ENCODE measurements at places on chromosomes 1 and 21.

DNA sequence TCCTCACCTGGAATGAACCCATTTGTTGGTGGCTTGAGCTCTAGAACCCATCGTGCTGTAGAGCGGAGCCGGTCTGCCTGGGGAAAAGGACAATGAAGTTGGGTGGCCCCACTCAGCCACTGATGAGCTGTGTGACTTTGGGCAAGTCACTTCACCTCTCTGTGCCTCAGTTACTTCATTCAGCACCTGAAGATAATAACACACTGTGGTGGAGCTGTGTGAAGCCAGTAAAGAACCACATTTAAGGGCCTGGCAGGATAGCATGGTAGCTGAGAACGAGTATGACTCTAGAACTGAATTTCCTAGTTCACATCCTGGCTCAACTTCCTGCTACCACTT lies 37.1 kb downstream of the EPHB2 start:
- no peak for DNase-seq

DNA sequence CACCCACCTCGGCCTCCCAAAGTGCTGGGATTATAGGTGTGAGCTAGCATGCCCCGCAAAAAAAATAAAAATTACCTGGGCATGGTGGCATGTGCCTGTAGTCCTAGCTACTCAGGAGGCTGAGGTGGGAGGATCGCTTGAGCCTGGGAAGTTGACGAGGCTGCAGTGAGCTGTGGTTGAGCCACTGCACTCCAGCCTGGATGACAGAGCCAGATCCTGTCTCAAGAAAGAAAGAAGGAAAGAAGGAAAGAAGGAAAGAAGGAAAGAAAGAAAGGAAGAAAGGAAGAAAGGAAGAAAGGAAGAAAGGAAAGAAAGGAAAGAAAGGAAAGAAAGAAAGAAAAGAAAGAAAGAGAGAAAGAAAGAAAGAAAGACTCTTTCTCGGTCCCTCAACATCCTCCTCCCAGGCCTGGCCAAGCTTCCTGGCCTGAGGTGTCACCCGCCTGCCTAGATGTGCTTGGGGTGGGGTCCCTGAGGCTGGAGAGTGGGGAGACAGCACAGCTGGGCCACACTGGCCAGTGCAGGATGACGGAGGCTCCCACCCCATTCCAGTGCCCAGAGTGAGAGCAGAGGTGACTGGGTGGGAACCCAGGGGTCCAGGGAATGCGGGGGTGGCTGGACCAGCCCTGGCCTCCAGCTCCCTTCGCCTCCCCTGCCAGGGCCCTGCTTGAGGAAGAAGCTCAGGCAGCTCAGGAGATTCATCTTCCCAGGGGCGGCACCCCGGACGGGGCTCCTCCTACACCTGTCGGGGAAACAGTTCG lies 10.2 kb upstream of the GNB1 start:
- DNase-seq = no peak

DNA sequence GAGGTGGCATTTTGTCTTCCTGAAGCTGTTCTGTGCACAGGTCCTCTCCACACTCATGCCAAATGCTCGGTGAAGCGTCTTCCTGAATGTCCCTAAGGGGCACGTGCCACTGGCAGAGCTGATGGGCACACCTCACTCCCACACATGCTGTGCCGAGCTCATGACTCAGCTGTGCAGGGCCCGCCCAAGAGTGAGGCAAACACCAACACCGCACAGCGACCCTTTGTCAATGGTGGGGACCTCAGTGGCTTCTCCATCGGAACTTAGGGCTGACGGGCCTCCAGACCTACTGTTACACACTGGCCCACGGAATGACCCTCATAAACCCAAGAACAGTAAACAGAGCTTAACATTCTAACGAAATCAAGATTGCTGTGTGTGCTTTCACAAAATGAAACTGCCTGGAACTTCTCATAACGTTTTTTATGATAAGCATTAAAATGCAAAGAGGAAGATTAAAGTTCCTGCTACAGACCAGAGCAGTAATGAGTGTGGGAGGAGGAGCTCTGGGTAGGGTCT lies 89.3 kb downstream of the SIM2 start:
- DNase-seq = no peak

DNA sequence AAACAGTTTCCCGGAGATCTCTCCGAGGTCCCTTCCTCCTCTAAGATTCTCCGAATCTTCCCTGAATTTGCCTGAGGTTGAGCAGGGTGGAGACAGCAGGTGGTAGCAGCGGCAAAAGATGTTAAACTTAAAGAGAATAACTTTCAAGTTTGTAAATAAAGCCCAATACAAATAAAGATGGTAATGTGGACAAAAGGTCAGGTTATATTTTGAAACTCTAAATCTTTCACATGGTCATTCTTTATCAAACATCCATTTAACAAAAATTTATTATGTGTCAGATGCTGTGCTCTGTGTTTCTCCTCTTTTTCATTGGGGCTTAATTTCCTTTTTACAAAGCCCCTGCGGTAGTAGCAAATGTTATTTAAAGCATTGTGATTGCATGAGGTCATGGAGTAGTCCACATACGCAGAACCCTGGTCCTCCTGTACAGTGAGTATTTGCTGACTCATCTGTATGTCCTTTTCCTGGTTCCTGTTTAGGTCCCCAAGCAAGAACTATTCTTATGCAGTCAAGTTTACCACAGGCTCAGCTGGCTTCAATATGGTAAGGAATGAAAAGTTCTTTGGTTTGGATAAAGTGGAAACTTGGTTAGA lies 119.2 kb downstream of the ITSN1 start:
- no peak for DNase-seq

DNA sequence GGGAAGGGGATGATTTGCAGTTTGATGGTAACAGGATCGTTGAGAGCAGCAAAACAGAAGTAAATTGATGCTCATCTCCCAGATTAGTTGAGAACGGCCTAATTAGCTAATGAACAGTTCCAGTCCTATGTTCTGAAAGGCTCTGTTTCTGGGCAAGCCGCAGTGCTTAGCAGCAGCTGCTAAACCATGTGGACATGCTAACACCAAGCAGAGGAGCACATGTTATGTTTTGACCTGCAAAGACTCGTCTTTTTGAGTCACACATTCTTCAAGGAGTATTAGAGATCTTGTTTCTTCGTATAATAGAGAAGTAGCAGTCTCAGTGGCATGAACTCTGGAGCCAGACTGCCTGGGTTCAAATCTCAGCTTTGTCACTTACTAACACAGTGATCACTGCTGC lies 58.1 kb downstream of the CACNA1E start:
- DNase-seq = no peak

DNA sequence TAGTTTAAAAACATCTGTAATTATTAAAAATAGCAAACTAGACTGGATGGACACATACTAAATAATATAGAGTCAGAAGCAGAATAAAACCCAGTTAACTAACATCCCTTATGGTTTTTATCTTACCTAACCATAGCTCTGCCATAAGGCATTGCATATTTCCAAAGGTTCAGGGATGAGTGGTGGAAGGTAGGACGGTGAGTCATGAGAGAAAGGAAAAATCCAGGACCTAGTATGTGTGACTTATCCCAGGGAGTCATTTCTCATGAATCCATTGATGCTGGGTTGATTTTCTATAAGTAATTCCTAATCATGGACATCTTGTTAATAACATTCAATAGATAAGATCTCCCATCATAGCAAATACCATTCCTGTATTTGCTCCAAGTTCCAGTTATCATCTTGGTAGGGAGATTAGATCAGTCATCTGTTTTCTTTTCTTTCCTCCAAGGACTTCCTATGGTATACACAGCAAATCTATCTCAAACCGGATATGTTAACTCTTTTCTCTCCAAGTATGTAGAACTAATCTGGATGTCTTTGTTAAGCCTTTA lies 490.7 kb upstream of the B3GALT2 start:
- no peak for DNase-seq

- no peak for DNase-seq
Measured at GRCh38 chr1:218698141-218698540, 353.0 kb downstream of the TGFB2 start.

DNA sequence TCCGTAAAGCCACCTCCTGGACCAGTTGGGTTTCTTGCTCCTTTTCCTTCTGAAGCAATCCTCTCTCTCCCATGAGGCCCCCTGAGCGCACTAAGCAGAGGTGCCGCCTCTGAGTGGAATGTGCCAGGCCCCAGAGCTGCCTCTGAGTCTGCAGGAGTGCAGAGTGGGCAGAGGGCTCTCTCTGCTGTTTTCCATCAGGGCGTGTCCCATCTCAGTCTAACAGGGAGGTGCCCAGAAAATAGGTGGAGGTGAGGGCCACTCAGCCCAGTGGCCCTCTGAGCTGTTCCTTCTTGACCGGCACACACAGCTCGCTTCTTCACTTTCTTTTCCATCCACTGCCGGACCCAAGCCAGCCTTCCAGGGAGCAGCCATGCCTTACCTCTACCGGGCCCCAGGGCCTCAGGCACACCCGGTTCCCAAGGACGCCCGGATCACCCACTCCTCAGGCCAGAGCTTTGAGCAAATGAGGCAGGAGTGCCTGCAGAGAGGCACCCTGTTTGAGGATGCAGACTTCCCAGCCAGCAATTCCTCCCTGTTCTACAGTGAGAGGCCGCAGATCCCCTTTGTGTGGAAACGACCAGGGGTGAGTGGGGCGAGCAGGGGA lies at the start of gene CAPN9:
TSS of gene CAPN9 (plus strand) at position 262 of the 604 bp plus-strand sequence. CDS start at position 371, 109 bp downstream.
- DNase-seq = no peak

GRCh38 chr21:42796327-42797062 lies 82.8 kb downstream of the WDR4 start:
- DNase-seq = no peak

DNA sequence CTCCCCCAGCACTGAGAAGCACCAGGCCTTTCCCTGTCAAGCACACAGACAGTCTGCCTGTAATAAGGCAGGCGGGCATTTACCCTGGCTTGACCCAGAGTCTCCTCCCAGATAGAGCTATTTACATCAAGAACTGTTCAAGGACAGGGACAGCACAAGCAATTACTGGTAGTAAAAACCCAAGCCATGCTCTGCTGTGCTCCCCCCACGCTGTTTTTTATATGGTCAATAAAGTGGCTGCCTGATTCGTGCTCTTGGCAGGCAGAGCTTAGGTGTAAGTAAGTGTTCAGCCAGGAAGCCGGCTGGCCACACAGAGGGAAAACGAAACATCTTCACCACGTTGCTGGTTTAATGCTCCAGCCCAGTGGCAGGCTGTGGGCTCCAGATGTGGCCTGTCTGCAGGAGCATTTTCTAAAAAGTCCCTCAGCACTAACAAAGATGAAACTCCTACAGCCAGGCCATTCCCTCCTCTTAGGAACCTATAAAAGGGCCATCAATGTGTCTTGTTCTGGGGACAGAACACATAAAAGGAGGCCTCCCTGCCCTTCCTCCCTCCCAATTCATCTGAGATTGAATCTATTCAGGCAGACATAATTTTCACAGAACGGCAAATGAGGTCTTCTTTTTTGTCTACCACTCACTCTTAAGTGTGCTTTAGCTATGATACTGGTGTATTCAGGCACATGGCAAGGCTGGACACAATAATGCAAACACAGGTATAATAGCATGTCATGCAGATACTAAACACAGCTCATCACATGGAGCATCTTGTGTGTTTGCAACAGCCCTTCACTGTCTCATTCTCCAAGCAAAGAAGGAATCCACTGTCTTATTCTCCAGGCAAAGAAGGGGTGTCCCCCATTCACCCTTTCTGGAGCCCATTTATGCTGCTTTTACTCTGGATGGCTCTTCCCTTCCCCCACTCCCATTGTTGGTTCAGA lies 378.9 kb downstream of the HHAT start:
- no peak for DNase-seq

DNA sequence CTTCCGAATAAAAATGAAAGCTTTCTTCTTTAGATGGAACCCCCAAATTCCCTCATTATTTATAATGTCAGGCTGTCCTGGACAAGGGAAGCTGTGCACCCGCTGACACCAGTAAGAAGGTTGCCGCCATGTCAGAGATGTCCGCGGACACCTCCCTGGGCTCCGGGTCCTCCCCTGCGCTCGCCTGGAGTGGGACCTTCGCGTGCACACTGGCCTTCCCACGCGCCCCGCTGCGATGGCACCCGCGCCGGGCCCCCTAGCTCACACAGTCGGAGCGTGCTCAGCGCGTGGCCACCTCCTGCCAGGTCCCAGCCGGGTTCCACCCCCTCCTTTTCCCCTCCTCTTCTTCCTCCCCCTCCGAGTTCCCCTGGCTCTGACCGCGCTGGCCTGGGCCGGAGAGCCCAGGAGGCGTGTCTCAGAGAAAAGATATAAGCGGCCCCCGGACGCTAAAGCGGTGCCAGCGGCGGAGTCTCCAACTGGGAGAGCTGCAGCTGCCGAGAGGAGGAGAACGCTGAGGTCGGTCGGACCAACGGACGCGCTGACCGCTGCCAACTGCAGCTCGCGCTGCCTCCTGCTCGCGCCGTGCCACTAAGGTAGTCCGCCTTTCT lies at the start of gene G0S2:
TSS of gene G0S2 (plus strand) at position 456 of the 608 bp plus-strand sequence. CDS start 273 bp downstream, outside the sequence.
- peak; percentile 22 for DNase-seq

DNA sequence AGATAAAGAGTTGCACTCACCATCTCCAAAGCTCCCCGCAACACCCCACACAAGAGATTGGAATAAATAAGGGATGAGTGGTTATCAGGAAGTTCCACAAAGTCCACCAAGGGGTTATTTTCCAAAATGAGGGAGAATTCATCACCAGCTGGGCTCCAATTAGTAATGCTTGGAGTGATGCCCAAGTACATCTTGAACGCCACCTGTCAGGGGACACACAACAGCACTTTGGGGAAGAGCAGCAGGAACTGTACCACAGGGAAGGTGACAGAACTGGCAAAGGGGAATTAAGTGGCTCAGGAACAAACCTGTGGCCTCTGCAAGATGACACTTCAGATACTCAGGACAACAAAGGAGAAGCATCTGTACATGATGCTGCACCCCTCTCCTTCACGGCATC lies 11.5 kb downstream of the TRAPPC3 start:
- DNase-seq = no peak

DNA sequence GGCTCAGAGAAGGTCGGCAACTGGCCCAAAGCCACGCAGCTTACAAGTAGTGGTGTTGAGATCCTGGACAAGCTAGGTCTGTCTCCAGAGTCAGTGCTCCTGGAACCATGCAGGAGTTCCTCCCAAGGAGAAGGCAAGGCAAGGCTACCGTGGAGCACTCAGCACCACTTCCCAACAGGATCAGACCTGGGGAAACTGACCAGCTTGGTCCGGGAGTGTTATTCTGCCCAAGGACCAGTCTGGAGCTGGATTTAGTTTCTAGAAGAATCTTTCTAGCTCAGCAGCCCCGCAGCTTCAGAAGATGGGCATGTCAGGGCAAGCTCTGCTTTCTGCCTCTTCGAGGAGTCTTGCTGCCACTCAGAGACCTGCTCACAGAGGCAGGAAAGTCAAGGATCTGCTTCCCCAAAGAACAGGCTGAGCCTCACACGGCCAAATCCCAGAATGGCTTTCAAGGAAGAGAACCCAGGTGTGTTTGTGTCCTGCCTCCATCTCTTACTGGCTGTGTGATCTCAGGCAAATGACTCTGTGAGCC lies 302.8 kb downstream of the MATN1 start:
- no peak for DNase-seq
